ENCODE measurements at places on chromosomes 7 and 10.

DNA sequence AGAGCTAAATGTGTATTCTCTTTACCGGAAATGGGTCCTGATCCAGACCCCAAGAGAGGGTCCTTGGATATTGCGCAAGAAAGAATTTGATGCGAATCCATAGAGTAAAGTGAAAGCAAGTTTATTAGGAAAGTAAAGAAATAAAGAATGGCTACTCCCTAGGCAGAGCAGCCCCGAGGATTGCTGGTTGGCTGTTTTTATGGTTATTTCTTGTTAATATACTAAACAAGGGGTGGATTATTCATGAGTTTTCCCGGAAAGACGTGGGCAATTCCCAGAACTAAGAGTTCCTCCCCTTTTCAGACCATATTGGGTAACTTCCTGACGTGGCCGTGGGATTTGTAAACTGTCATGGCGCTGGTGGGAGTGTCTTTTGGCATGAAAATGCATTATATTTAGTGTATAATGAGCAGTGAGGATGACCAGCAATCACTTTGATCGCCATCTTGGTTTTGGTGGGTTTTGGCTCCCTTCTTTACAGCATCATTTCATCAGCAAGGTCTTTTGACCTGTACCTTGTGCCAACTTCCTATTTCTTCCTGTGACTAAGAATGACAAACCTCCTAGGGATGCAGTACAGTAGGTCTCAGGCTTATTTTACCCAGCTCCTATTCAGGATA, 60.4 kb downstream of the ARL4A start:
- no peak for DNase-seq

DNA sequence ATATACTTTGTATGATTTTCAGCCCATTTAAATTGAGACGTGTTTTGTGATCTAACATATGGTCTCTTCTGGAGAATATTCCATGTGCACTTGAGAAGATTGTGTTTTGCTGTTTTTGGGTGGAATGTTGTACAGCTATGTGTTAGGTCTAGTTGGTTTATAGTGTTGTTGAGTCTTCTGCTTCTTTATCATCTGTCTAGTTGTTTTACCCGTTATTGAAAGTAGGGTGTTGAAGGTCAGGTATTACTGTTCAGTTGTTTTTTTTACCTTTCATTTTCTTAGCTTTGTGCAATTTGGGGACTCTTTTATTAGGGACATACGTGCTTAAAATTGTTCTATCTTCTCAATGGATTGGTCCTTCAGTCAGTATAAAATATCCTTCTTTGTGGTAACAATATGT, 18.5 kb downstream of the SEPTIN7 start:
- DNase-seq, result no peak

DNA sequence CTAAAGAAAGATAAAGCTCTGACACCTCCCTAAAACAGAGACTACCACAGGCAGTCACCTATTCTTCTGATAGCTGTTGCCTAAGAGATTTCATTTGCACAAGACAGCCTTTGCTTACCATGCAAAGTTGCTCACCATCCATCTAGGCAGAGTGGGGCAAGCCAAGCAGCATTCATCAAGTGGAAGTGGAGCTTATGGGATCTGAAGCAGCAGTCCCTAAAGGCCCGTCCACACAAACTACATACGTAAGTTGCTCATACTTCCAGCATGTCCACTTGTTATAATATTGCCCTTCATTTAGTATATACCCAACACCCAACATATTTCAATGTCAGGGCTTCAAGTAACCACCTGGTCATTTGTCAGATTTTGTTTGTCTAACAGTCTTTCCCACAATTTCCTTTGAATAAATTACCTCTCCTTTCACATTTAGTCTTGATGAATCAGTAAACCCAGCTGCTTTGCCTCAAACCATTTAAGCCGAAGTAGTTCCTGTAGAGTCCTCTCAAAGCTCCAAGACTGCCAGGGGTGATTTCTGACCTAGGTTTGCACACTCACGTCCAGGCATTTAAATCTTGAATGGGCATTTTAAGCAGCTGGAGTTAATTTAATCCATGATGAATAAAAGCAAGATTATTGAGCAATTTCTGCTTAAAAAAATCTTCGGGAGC, 67.9 kb downstream of the ATAD1 start:
- no peak for DNase-seq

DNA sequence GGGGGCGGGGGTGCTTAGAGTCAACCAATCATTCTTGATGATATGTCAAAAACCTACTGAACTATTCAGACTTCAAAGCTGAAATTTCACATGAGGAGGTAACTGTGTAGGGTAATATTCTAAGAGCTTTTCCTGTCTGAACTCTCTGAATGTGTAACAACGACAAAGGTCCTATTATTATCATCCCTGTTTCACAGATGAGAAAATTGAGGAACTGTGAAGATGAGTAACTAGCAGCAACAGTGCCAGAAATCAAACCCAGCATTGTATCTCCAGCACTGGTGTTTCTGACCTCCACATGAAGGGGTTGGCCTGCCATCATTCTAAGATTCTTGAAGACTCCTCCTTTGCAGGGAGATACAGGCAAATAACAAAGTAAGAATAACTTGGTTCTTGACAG, 294.7 kb upstream of the AOAH start:
- no peak for DNase-seq

DNA sequence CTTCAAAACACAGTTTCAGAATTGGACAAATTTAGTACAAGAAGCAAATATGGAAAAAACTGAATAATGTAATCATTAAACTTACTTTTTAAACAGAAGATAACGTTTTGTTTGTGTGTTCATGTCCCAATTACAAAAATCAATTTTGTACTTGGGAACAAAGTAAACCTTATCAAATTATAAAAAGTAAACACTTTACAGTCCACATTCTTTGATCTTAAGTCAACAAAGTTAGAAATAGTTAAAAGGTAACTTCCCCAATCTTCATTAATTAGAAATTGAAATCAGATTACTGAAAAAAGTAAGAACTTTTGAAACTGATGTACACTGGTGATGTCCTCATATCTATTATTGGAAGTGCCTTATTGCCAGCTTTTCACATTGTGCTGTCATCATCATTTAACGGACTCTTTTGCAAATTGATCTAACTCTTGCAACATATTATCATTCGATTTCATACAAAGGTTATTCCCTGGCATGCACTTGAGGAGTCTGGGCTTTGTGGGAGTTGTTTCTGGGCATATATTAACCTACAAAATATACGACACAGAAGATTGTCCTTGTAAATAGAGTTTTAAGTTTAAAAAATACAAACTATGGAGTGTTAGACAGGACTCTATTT, 15.1 kb upstream of the CYP2E1 start:
- no peak for DNase-seq
